Activated T-cell treated with anti-CD3 and anti-CD28 coated beads, Interleukin-2, amount 50 U/mL, for 24 hours (primary cell): ENCODE measurements at places on chromosomes 3 and 15.

DNA sequence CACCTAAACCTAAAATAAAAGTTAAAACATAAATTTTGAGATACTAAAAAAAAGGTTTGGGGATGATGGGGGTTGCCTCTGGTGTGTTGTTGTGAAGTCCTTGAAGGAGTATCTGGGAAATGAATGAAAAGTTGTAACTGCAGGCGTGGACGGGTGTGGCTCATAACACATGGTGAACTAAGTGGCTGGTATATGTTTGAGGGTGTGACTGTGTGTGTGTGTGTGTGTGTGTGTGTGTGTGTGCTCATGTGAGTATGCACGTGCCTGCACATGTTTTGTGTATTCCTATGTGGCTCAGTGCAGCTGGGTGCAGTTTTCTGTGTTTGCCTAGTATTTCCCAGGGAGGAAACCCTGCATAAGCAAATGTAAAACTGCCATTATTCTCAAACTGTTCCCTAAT, 229.9 kb upstream of the TRIM42 start:
- no peak for DNase-seq

- no peak for DNase-seq
Observed at GRCh38 chr3:161026612-161027510, 78.3 kb downstream of the B3GALNT1 start.

GRCh38 chr15:78207641-78208340, 26.6 kb downstream of the ACSBG1 start:
- no peak for DNase-seq

GRCh38 chr15:73633991-73634495, 854 bp upstream of the NPTN start:
- DNase-seq, result no peak

DNA sequence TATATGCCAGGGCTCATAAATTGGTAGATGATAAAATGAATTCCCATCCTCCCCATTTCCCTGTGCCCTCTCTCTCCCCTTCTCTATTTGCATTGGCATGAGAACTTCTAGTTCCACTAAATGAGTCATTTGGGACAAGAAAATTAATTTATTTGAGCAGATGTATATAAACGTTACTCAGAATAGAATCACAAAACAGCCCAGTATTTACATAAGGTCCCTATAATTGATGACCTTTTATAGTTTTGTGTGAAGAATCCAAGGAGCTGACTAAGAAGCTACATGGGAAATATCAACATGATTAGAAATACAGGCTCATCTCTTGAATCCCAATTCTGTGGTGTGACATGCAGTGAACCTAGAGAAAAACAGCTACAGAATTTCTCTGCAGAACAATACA, 617.7 kb upstream of the NR2F2 start:
- DNase-seq, result no peak

- DNase-seq, result no peak
Observed at GRCh38 chr3:63228677-63229076, 49.4 kb upstream of the SYNPR start.

DNA sequence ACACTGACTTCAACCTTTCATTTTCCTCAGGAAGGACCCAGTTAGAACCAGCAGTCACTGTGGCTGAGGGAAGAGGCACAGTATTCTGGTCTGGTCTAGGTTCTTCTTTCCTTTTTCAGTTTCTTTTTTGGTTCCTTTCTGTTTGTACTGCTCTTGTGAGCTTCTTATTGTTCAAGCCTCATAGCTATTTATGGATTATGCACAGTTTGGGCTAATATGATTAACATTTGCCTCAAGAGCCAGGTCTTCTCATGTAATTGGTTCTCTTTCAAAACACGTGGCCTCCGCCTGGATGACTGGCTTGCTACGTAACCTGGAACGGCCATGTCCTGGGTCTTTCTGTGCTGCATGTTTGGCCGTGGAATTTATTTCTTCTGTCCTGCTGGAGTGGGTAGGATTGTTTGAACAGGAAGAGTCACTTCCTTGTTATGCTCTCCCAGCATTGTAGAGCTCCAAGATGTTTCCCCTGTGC, 43.3 kb downstream of the RBMS3 start:
- no peak for DNase-seq

DNA sequence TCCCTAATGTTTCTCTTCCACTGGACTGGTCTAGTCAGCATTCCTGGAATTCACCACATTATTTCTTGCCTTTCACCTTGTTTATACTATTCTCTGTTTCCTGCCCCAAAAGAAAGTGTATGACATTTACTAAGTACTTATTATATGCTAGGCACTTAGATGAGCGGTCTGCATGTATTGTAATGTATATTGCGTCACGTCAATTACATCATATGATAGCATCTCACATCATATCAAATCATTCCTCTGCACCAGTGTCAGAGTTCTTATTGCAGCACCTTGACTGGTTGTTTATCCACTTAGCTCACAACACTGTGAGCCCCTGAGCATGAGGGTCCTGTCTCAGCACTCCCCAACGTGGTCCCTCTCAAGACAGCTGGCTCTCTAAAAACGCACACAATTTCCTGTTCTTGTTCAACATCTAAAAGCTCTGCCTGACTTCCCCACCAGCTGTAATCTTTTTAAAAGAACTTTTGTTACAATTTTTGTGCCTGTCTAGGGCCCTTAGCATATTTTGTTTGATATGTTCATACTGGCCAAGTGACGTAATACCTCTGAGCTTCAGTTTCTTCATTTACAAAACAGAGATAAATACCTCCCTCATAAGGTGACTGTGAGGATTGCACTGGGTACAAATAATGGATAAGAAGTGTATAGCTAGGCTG, 58.8 kb downstream of the ARHGAP31 start:
- DNase-seq, result no peak

- no peak for DNase-seq
Observed at GRCh38 chr3:177382944-177383343, 185.7 kb upstream of the TBL1XR1 start.

GRCh38 chr15:57607570-57608000, 15.9 kb downstream of the MYZAP start:
- DNase-seq, result no peak

- DNase-seq, result no peak
Observed at GRCh38 chr15:25830844-25831451, 32.2 kb downstream of the ATP10A start.

DNA sequence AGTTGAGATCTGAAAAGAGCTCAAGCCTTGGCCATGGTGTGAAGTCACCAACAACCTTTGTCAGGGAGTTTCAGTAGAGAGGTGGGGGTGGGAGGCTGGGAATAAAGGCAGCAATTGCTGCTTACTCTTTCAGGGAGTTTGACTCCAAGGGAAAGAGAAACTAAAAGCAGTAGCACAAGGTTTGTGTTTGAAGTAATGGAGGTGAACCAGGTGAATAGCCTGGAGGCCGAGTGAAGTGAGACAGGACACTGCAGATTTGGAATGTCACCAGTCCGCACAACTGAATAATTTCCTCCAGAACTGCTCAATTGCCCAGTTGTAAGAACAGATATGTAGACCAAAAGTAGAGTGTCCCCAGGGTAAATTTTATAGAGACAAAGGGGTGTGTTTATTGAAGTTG, 44.1 kb downstream of the CD86 start:
- no peak for DNase-seq

DNA sequence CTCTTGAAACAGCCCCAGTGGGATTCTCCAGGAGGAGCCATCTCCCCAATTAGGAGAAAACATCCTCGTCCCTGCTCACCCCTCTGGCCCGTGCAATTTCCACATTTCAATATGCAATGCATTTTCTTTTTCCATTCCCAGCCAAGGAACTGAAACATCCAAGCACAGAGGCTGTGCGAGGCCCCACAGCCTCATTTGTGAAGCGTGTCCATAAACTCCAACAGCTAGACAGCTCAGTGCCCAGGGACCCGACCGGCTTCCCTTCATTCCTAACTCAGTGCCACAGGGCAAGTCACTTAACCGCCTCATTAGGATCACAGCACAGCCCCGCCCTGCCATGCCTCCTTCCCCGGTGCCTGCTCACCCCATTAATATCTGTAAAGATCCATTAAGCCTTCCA, 204.2 kb upstream of the IGF1R start:
- no peak for DNase-seq

DNA sequence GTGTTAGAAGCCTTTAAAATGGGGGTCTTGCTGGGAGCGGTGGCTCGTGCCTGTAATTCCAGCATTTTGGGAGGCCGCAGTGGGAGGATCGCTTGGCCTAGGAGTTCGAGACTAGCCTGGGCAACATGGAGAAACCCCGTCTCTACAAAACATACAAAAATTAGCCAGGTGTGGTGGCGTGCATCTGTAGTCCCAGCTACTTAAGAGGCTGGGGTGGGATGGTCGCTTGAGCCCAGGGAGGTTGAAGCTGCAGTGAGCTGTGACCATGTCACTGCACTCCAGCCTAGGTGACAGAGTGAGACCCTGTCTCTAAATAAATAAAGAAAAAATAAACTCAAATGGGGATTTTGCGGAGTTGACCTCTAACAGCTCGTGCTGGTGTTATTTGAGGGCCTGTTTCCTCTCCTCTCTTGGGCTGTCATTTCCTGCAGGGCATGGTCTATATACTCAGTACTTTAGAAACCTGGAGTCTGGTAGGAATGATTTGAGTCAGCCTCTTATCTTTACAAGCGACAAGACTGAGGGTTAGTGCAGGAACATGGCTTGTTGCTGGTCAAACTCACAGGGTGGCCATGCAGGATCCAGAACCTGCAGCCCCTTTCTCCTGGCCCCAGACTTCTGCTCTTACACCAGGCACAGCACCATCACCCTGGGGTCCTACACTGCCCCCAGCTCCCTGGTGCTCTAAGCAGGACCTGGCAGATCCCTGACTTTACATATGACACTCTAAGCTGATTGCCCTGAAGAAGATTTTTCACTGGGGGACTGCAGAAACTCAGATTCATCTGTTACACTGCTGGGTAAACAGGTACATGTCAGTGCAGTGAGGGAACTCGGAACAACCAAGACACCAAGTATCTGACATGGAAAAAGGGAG, 15.1 kb downstream of the EHD4 start:
- DNase-seq, result no peak

DNA sequence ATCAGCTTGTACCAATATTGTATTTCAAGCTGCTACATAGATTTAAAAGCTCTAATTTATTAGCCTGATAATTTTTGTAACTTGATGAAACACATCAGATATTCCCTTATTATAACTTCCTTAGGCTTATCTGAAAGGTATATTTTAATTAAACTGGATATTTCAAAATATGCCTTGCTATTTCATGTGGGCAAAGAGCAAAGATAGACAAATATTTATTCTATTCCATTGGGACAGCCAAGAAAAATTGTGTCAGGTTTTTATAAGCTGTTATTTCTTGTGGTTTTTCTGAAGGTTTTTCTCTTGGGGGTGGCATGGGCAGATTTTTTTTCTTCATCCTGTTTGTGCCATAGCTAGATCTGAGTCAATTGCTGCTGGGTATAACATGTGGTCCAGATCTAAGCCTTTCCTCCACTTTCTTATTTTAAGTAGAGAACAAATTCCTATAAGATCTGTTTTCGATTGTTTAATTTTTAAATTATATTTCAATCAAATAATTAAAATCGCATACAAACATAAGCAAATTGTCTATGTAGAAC, 249.5 kb downstream of the NAALADL2 start:
- no peak for DNase-seq

DNA sequence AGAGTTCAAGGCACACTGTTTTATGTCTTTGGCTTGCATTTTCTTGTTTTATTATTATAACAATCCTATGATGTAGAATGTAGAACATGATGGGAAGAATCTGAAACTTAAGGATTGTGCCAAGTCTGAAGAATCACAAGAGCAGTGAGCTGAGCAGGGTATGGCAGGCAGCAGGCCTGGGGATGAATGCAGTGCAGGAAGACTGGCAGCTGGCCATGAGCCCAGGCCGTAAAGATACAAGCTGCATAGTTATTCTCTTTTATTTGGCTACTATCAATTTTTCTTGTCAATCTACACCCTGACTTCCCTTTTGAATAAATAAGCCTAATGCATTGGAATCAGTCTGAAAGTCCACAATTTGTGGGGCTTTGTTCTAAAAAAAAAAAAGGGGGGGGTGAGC, 89.6 kb upstream of the ARPP21 start:
- DNase-seq, result no peak

GRCh38 chr15:50248994-50249582, 16.4 kb downstream of the HDC start:
- no peak for DNase-seq

- DNase-seq, result no peak
Observed at GRCh38 chr3:120370463-120370862, 21.3 kb upstream of the LRRC58 start.

DNA sequence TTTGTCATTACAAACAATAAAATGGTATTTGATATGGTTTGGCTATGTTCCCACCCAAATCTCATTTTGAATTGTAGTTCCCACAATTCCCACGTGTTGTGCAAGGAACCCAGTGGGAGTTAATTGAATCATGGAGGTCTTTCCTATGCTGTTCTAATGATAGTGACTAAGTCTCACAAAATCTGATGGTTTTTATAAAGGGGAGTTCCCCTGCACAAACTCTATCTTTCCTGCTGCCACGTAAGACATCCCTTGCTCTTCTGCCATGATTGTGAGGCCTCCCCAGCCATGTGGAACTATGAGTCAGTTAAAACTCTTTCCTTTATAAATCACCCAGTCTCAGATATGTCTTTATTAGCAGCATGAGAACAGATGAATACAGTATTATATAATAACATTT, 15.4 kb upstream of the AADAC start:
- no peak for DNase-seq

- DNase-seq, result no peak
Observed at GRCh38 chr3:42424911-42425310, 14.5 kb upstream of the LYZL4 start.

DNA sequence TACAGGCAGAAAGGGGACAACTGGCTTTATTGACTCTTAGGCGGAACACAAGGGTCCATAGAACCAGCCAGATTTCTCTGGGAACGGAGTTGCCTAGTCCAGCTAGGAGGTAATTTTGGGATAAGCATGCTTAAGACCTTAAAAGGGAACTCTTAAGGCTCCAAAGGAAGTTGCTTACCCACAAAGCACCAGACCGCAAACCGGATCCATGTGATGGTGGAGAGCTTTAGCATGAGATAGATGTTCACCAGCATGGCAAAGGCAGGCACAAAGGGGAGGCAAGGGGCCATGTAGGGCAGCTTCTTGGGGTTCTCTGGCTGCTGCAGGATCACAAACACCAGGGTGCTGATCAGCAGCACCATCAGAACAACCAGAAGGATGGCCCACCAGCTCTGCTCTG, 61.4 kb downstream of the CLDN11 start:
- DNase-seq, result no peak

- DNase-seq, result no peak
Observed at GRCh38 chr3:114428044-114428595, 134.3 kb downstream of the TIGIT start.

DNA sequence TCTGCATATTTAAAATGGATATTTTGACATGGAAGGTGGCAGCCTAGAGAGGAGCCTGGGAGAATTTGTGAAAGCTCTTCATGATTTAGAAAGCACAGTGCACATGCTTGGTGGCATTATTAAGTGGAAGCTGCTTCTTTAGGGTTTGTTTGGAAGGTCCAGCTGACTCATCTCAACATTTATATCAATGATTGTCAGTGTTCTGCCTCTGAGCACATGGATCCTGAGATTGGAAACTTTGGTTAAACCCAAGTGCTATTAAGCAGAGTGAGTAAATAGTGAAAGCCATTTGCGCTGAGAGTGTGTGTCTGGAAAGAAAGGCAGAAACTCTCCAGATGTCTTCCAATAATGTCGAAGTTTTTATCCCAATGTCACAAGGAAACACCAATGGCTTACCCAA, 7.4 kb downstream of the NOX5 start:
- DNase-seq, result no peak
